Stimulated activated CD4-positive, alpha-beta T cell treated with anti-CD3 and anti-CD28 coated beads, TNF-alpha, amount 100 ng/mL, for 1 hour (primary cell): ENCODE measurements at places on chromosomes 12 and 14.

GRCh38 chr12:13436696-13437391 is 240.3 kb downstream of the EMP1 start:
- no peak for DNase-seq

GRCh38 chr14:64828071-64828470 is 51.6 kb downstream of the SPTB start:
- no peak for DNase-seq

- DNase-seq, result no peak
Measured at GRCh38 chr14:102809870-102810269, 32.6 kb downstream of the TRAF3 start.

- no peak for DNase-seq
Measured at GRCh38 chr14:87748558-87748957, 244.4 kb downstream of the GALC start.

- DNase-seq, result no peak
Measured at GRCh38 chr12:43665091-43665490, 93.5 kb downstream of the PUS7L start.

DNA sequence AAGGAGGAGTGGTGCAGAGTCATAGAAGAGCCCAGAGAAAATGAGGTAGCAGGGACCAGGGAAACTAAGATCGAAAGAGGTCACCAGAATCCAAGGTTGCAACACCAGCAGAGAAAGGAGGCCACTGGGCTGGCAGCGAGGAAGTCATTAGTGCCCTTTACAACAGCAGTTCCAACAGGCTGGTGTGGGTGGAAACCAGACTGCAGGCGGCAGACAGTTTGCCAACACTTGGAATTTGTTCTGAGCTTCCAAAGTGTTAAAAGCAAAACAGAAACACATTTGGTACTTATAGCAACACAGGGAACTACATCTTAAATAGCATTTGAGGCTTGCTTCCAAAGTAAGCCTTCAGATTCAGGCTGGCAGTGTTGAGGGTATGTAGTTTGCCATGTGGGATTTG is 95.2 kb upstream of the PWP1 start:
- DNase-seq, result no peak

GRCh38 chr12:114403690-114404066 is 2.3 kb downstream of the TBX5 start:
- no peak for DNase-seq

DNA sequence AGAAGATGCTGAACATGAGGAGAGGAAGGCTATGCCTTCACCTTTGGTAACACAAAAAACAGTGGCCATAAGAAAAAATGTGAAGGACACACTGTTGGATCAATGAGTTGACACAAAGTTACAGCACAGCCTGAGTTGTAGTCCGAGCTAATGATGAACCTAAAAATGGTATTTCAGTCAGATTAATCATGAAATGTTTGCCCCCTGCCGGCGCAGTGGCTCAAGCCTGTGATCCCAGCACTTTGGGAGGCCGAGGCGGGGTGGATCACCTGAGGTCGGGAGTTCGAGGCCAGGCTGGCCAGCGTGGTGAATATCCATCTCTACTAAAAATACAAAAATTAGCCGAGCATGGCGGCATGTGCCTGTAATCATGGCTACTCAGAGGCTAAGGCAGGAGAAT is 1.3 kb upstream of the CAPRIN2 start:
- no peak for DNase-seq

GRCh38 chr12:111150360-111150759 is 218.5 kb downstream of the PHETA1 start:
- no peak for DNase-seq

DNA sequence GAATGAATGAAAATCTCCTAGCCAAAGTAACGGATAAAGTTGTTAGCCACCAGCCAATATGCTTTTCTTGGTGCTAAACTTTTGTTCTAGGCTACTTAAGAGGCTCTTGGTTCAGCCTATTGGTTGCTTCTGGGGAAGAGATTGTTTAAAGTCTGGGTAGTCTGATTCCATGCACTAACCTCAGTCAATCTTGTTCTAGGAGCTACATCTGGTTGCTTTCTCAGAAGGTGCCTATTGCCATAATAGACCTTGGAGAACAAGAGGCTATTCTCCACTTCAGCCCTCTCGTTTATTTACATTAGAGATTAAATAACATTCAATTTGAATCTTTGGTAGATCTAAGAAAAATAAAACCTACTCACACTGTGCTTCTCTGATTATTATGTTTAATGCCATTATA is 40.8 kb upstream of the OTOGL start:
- DNase-seq, result no peak

DNA sequence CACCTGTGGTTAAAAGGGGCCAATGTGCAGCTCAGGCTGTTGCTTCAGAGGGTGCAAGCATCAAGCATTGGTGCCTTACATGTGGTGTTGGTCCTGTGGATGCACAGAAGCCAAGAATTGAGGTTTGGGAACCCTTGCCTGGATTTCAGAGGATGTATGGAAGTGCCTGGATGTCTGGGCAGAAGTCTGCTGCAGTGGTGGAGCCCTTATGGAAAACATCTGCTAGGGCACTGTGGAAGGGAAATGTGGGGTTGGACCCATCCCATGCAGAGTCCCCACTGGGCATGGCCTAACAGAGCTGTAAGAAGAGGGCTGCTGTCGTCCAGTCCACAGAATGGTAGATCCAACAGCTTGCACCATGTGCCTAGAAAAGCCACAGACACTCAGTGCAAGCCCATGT is 36.6 kb downstream of the PCNX1 start:
- no peak for DNase-seq

GRCh38 chr12:122852336-122853275 is 17.3 kb downstream of the HIP1R start:
- no peak for DNase-seq

DNA sequence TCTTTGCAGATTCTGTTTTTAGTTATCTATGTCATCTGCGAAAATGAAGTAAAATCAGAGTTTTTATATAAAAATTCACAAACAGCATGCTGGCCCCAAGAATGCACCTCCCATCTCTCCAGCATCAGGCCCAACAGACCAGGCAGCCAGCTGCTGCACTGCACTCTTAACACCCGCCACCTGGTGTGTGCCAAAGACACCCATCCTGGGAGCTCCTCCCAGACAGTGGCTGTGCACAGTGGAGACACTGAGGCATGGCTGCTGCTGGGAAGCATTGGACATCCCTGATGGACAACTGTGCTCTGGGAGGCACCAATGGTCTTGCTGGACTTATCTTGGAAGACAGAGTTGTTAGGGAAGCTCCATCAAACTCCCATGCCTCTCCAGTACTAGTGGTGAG is 817.2 kb downstream of the TMEM121 start:
- DNase-seq, result no peak

DNA sequence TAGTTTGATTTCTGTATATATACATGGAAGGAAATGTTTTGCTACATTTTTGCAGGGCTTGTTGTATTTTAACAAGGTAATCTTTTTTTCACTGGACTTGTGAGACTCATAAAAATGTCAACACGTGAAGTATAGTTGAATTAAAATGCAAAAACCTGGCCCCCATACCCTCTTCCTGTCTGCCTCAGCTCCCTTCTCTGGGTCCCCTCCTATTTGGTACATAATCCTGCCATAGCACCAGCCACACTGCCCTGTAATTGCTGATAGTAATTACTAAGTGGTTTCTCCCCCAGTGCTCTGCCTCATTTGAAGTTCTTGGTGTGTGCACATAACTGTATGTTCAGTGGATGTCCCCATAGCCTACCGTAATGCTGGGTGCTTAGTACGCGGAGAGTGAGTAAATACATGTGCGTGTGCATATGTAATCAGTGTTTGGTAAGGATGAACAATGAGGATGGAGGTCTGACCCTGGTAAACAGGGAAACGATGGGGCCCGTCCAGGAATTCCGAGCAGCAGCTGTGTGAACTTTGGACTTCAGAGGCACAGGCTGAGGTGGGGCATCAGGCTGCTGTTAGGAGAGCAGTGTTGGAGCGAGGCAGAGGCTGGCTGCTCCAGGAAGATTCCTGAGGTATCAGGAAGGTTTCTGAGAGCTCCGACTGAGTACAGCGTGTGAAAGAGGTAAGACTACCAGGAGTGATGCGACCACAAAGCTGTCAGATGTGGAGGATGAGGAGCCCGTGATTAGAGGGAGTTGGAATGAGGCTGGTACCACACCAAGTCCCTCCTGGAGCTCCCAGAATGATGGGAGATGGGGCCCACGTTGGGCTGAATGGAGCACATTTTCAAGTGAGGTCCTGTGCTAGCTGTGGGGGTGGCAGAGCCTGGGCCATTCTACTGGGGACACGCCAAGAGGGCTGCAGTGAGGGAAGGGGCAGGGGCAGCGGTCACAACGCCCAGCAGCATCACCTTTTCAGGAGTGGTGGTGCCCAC is 106.8 kb downstream of the PELI2 start:
- DNase-seq, result no peak

DNA sequence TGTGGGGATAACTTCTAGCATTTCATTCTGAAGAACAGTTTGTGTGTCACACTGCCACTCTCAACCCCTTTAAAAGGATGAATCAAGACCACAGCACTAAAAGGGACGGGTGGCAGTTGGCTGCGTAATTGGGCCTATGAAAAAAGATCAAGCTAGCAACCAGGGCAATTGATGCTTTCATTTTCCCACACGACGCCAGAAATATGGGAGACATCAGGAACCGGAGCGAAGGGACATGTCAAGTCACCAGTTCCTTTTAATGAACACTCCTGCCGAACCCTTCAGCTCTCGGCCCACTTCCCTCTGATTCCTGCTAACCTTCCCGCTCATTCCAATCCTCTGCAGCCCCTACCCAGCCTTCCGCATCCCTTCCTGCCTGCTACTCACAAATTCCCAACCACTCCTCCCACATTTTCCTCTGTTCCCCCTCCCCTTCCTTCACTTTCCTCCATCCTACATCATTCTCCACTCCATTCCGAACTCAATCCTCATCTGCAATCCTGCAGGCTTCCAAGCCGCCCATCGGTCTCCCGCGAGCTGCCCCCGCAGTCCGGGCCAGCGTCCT is 753 bp downstream of the CSRNP2 start:
- DNase-seq, result no peak

GRCh38 chr14:30608533-30609006 is 13.5 kb upstream of the SCFD1 start:
- no peak for DNase-seq

DNA sequence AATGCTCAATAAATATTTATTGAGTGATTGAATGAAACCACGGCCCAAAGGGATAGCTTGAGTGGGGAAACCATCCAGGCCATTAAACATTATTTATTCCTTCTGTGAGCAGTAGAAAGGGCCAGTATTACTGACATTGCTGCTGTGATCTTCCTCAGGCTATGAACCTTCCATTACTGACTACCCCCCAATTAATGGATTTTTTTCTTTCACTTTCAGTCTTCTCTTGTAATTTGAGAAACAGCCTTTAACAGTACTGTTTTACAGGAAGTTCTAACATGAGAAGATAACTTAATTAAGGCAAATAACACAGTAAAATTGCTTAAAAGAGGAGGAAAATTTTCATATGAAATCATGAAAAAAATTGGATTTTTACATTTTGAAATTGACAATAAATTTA is 629.5 kb downstream of the TRHDE start:
- DNase-seq, result no peak

- DNase-seq, result no peak
Measured at GRCh38 chr12:93592641-93593406, 20.3 kb downstream of the SOCS2 start.
